ENCODE measurements at places on chromosomes 7 and 10.

DNA sequence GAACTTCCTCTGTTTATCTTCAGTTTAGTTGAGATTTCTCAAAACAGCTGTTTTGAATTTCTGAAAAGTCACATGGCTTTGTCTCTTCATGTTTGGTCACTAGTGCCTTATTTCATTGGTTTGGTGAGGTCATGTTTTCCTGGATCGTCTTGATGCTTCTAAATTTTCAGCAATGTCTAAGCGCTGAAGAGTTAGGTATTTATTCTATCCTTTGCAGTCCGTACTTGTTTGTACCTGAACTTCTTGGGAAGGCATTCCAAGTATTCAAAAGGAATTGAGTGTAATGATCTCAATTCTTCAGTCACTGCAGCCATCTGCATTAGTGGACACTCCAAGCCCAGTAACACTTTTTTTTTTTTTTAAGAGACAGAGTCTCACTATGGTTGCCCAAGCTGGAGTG, 67.7 kb downstream of the HERC4 start:
- DNase-seq = no peak

- no peak for DNase-seq
These were observed 150.8 kb downstream of the ARID5B start for GRCh38 chr10:62052276-62052675.

DNA sequence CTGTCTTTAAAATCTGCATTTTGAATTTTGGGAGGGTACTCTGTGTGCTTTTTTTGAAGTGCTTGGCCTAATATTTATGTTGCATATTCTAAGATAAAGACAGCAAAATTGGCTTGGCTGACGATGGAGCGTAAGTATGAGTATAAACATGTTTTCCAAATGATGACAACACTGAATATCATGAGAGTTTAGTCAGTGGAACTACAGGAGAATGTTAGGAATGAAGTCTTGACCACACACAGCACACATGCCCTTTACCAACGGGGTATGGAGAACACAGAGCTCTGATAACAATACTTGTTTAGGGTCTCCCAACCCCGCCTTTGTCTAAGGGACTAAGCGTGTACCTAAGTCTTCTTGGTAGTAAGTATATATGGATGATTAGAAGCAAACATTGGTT, 253.9 kb upstream of the FZD8 start:
- no peak for DNase-seq

GRCh38 chr10:131311661-131312477, at the start of gene TCERG1L:
Gene TCERG1L (minus strand): TSS chr10:131311721. CDS start chr10:131311635, 86 bp downstream.
- no peak for DNase-seq

DNA sequence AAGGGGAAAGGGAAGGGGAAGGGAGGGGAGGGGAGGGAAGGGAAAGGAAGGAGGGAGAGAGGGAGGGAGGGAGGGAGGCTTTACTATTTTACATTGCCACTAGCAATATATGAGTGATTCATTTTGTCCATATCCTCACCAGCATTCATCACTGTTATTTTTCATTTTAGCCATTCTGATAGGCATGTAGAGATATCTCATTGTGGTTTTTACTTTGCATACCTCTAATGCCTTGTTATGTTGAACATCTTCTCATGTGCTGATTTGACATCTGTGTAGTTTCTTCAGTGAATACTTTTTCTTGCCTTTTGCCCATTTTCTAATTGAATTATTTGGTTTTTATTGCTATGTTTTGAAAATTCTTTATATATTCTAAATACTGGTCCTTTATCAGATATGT, 52.7 kb downstream of the GCC1 start:
- DNase-seq = no peak

GRCh38 chr10:116974456-116975005, 30.5 kb downstream of the SHTN1 start:
- no peak for DNase-seq

DNA sequence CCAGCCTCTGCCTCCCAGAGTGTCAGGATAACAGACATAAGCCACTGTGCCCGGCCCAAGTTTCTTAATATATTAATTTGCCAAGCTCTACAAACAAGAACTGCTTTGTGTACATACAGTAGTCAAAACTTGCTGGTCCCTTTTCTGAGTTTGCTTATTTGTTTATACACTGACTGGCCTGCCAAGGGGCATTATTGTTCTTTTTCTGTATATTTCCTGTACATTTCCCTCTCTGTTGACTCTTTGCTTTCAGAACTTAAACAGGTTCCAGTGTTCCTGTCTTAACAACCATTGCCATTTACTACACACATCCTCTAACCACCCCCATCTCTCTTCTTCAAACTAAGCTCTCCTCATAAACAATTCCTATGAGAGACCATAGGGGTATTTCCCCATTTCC, 61.5 kb upstream of the RPA3 start:
- DNase-seq = no peak

DNA sequence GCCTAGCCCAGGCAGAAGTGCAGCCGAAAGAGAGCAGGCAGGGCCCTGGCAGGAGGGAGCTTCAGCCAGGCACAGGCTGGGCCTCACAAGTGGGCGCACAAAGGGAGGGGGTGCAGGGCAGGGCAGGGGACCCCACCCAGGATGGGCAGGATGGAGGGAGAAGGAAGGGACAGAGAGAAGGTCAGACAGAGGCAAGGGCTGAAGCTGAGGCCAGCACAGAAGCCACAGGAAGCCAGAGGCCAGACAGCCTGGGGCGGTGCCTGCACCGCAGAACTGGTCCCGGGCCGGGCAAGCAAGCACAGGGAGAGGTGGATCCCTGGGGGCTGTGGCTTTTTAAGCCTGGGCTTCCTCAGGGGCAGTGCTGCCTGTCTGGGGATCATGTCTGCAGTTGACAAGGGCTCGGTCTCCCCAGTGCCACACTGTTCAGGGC, 16.7 kb downstream of the NOS3 start:
- DNase-seq = no peak

DNA sequence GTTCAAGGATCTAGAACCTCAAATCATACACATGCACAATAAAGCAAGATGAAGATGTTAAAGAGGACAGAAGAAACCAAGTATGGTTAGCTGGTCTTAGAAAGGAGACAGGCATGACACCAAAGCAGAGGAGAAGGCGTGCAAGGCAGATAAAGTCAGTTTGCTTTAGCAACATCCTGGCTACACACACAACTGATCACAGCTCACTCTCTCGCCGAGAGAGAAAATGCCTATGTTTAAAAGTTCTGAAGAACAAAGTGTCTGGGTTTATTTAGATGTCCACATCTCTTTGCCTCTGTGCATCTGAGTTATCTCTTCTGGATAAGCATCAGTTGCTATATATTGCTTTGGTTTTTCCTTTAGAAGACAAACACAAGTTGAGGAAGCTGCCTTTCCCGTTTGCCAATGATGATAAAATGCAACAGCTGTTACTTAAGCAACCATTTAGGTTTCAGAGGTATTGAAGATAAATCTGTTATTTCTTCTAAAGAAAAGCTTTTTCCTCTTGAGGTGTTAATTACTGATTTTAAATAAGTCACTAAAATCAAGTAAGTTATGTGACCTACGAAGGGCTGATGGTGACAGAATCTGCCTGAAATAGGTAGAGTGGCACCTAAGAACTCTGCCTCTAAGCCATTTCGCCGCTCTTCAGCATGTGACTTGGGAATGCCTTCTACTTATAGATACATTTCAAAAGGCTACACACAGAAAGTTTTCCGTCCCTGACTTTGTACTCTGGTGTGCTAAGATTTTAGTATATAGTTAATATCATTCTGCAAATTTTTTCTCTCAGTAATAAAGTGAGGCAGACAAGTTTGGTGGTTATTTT, 146.2 kb upstream of the ASAH2 start:
- DNase-seq = no peak

- no peak for DNase-seq
These were observed 87.5 kb downstream of the SEPTIN14 start for GRCh38 chr7:55775051-55775420.

- no peak for DNase-seq
These were observed 19.9 kb downstream of the ZNRF2 start for GRCh38 chr7:30304177-30304884.

- no peak for DNase-seq
These were observed 44.6 kb downstream of the TAX1BP1 start for GRCh38 chr7:27784399-27785053.

DNA sequence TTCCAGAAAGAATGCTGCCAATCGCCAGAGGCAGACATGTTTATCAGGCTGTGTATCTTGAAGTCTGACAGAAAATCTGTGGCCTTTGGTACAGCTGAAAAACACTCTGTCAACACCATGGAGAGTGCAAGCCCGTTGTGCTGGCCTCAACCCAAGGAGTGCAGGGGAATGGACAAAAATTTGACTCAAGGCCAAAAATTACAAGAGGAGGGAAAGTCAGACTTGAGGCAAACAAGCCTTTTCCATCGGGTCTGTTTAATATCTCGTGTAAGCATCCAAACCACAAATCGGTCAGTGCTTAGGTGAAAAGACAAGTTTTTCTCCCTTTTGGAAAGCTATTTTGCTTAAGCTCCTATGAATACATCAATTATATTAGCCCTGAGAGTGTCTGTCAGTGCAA, 305.3 kb upstream of the NFE2L3 start:
- no peak for DNase-seq

- DNase-seq = no peak
These were observed 814 bp downstream of the MEST start for GRCh38 chr7:130492523-130493274.

DNA sequence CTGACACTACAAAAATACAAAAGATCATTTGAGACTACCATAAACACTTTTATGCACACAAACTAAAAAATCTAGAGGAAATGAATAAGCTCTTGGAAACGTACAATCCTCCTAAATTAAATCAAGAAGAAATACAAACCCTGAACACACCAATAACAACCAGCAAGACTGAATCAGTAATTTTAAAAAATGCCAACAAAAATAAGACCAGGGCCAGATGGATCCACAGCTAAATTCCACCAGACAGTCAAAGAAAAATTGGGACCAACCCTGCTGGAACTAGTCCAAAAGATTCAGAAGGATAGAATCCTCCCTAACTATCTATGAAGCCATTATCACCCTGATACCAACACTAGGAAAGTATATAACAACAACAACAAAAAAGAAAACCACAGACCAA, 277.4 kb downstream of the AGMO start:
- no peak for DNase-seq

GRCh38 chr7:134453518-134453917, 5.4 kb downstream of the AKR1B1 start:
- DNase-seq = no peak

DNA sequence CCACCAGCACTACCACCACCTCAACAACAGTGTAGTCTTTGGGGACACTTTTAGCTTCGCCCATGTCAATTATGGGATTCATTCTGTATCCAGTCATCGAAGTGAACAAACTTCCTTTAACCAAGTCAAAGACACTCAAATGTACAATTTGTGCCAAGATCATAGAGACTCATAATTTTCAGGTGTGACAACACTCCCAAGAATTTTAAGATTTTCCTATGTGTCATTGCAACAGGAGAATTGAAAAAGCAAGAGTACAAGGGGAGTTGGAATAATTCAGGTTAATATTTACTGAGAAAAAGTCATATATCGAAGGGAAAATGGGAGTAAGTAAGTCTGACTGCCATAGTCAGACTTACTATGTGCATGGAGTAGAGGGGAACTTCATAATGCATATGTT, 26.2 kb downstream of the PON1 start:
- no peak for DNase-seq

Measured in activated CD4-positive, CD25-positive, alpha-beta regulatory T cell (primary cell).